Uterus (tissue), 4 donors: ENCODE measurements at places on chromosomes 5 and 9. TPM values are rescaled to one million over a fixed set of nuclear protein-coding genes. Genes with fewer than 3 reads are reported as not detected.

CTNND2 gene
- 1.2 TPM for total RNA-seq

FRMD3 gene
- 3.9 TPM for total RNA-seq

PHAX gene
- 31.0 TPM for total RNA-seq

PCDHGB7 gene
- total RNA-seq, result 12.6 TPM

PCDHA9 gene
- 1.2 TPM for total RNA-seq

CDHR2 gene
- total RNA-seq, result 0.35 TPM

NR2F1 gene
- 55.0 TPM for total RNA-seq

DIRAS2 gene
- total RNA-seq, result 0.26 TPM

- no peak for DNase-seq
These were observed 39.6 kb downstream of the CDKL3 start for GRCh38 chr5:134327327-134327726.

GRCh38 chr9:93254061-93254481 lies 70.1 kb downstream of the WNK2 start:
- DNase-seq, result no peak

- peak; percentile 14 for DNase-seq
These were observed 208.7 kb upstream of the IER5L start for GRCh38 chr9:129386812-129387177.

- DNase-seq, result no peak
These were observed 126.1 kb downstream of the GPBP1 start for GRCh38 chr5:57299986-57300385.

- no peak for DNase-seq
These were observed 4.9 kb downstream of the AKNA start for GRCh38 chr9:114382699-114383520.

DNA sequence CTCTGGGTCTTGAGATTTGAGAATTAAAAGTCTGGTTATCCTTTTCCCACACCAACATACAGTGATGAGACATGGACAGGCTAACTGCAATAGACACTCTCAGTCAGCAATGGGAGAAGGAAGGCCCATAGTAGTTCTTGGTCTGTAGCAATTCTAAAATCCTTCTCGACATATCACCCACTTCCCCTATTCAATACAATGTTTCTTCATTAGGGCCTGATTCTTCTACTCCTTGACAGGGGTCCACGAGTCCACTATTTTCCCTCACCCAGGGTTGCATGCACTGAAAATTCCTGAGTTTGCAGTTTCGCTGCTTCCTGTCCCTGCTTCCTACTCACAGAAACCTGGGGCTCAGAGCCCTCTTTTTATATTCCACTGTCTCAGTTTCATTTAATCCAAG lies 402.8 kb downstream of the MAT2B start:
- DNase-seq, result no peak

GRCh38 chr5:69184621-69185020 lies 4.8 kb upstream of the CENPH start:
- DNase-seq, result no peak

DNA sequence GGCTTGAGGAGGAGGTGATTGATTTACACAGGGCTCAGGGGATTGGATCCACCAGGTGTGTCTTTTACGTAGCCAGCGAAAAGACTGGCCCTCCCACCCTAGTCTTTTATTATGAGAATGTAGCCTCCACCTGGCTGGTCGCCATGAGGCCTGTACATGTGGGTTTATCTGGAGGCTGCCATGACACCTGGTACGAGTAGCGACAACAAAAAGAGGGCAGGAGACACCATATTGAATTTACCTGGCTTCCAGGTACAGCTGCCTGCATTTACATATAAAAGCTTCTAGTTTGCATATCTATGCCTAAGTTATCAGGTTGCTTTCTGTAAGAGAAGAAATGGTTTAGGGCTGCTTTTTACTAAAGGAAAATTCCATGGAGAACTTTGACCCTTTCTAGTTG lies 1173.7 kb upstream of the SEMA6A start:
- DNase-seq, result no peak

GRCh38 chr5:108303611-108304010 lies 78.3 kb downstream of the FBXL17 start:
- no peak for DNase-seq

GRCh38 chr5:82684659-82685058 lies 392.5 kb downstream of the TMEM167A start:
- no peak for DNase-seq

DNA sequence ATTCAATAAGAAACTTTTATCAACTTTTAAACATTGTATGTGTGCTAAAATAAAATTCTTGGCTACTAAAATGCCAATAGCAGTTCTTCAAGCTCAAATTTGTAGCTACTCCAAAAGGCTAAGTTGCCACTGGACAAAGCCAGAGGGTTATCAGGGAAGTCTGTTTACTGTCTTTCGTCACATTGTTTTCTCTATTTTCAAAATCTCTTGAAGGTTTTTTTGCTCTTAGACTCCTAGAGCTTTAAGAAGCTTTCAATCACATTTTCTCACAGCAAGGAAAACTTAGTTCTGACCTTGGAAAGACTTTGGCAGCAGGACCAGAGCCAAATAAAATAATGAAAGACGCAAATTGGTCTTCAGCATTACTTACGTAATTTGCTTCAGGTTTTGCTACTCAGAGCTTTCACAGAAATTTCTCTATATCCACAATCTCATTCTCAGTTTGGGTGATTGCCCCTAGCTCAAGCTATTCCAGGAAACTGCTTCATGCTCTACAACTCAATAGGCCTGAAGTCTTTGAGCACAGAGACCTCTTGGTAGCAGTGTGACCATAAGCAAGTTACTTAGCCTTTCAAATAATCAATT lies 257.7 kb downstream of the GABRG2 start:
- no peak for DNase-seq

- DNase-seq, result no peak
These were observed at the start of gene DBH for GRCh38 chr9:133635533-133636531. DBH (plus strand) TSS chr9:133636363; CDS start chr9:133636372, 9 bp downstream.

DNA sequence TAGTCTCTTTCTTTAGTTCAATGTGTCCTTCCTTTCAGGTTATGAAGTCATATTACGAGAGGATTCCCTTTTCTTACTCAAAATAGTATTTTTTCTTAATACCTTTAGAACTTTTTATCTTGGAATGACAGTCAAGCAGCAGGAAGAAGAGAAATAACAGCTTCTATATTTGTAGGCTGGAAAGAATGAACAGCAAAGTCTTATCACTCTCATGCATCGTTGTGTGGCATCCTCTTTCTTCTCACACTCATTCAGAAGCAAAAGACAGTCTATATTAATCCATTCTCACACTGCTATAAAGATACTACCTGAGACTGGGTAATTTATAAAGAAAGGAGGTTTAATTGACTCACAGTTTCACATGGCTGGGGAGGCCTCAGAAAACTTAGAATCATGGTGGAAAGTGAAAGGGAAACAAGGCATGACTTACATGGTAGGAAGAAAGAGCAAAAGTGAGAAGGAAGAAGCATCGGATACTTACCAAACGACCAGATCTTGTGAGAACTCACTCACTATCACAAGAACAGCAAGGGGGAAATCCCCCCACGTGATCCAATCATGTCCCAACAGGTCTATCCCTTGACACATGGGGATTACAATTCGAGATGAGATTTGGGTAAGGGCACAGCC lies 1646.1 kb upstream of the CDH6 start:
- DNase-seq, result no peak

- DNase-seq, result peak; percentile 92
These were observed 10.8 kb downstream of the REEP2 start for GRCh38 chr5:138449501-138450239.

DNA sequence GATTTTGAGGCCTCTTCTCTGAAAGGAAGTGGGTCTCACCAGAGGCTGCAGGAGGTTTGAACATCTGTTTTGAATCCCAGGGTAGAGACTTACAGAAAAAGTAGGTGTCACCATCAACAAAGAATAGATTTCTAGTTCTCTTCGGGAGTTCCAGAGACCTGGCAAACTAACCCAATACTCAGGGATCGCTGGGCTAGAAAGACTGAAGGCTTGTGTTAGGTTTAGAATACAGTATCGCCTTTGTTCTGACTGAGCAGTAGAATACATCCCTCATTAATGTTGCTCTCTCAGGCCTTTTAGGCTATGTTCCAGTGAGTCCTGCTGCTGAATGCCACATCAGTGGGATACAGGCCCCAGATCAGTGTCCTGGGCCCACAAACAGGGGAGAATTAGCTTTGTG lies 27.2 kb downstream of the RUSC2 start:
- DNase-seq, result no peak

GRCh38 chr5:14977058-14977685 lies 105.6 kb upstream of the ANKH start:
- DNase-seq, result no peak

DNA sequence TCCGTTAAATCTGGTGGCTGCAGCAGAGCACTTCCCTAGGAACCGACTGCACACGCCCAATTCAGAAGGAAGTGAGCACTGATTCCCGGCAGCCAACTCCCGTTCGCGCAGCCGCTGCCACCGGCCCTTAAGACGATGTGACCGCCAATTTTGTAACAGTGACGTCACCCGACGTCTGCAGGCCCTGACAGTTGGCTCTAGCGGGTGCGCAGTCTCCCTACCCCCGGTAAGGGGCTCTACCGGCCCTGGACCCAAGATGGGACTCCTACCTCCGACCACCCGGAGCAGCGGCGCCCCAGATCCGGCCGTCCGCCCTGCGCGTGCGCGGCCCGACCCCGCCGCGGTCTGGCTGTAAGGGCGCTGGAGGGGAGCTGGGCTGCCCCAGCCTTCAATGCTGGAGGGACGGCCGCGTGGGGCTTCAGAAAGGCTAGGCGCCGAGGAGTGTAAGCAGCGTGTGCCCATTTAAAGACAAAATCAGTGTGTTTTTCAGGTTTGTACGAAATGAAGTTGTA lies 19.1 kb downstream of the DNAJA1 start:
- peak; percentile 85 for DNase-seq

- peak; percentile 24 for DNase-seq
These were observed 29.6 kb downstream of the LHX2 start for GRCh38 chr9:124040935-124041816.

- DNase-seq, result no peak
These were observed 5.0 kb upstream of the ZNF462 start for GRCh38 chr9:106857811-106858470.

GRCh38 chr5:177276886-177277285 lies 26.6 kb downstream of the RAB24 start:
- DNase-seq, result no peak

- DNase-seq, result no peak
These were observed 232.4 kb downstream of the ESM1 start for GRCh38 chr5:54753034-54753433.

GRCh38 chr5:39783756-39784421 lies 359.1 kb upstream of the DAB2 start:
- no peak for DNase-seq

GRCh38 chr5:133782736-133783135 lies 170.4 kb upstream of the FSTL4 start:
- DNase-seq, result no peak

DNA sequence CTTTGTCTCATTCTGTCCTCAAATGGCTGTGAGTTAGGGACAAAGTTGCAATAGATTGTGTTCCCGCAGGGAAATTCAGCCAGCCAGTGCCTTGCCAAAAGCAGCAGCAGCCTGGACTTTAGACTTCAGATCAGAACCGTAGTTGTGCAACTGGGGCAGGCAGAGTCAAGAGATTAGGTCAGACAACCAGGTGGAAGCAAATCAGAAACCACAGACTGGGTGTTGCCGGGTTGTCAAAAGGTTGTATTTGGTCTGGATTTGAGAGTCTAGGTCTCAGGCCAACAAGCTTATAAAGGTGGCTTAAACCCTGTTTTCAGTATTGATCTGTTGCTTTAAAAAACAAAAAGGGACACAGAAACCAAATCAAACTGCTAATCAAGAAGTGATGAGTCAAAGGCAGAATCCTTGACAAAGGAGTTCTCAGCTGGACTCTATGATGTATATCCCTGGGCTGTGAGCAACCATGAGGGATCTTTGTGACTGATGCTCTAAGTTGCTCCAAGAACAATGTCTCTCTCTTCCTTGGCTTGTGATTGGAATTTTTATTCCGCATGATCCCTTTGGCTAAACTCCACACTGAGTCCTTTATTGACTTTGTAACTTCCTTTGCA lies 20.9 kb downstream of the RFK start:
- DNase-seq, result peak; percentile 61

DNA sequence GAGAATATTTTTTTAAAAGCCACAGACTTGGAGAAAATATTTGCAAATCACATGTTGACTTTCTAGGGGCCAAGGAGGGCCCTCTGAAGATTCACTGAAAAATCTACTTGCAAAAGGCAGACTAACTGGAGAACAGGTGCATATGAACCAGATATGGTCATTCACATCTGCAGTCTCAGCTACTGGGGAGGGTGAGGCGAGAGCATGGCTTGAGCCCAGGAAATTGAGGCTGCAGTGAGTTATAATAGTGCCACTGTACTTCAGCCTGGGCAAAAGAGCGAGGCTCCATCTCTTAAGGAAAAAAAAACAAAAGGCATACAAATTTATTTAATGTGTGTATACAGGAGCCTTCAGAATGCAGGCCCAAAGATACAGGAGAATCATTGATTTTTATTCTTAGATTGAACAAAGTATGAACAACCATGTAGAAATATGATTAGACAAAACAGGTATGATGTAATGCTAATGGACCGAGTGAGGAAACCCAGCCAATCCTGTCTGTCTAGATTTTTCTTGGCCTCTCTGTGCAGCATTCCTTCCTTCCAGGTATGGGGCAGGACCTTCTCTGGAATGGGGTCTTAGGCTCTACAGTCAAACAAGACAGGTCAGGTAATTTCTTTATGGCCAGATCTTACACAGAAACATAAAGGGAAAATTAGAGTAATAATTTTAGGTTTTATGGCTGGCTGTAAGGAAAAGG lies 15.3 kb upstream of the SLC27A6 start:
- no peak for DNase-seq

DNA sequence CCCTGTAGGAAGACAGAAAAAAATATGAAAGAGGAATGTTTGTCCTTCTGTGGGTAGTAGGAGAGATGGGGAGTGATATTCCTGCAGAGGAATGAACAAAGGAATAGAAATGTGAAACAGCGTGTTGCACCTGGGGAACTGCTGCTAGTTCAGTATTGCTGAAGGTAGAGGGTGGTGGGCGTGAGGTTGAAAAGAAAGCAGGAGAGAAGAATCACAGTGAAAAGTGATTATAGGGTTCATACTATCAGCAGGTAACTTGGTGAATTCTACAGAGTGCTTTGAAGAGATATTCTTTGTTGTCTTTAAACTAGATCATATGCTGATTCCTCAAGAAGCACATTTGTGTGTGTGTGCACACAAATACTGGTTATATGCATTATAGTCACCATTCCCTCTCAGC lies 95.6 kb downstream of the ADGRV1 start:
- no peak for DNase-seq

DNA sequence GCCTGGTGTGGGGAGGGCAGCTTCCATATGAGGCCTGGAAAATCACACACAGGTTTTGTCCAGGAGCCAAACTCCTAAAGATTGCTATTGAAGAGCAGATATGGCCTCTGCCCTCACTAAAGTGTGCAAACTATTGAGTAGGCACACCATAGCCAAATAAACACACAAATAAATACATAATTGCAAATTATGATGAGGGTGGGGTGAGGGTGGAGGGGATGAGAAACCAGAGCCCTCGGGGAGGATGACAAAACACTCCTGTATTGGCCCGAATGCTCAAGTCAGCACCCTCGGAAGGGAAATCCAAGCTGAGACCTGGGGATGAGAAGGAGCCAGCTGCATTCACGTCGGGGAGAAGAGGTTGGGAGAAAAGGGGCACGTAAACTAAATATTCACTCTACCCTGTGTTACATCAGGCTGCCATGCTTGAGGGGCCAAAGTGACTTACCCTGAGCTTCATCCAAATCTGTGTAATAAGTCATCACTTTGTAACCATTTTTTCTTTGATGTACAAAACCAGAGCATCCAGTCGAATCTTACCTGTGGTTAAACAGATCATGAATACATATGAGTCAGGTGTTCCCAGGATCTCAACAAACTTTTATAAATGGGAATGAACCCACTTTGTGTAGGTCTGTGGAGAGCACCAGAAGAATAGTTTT lies 73.9 kb upstream of the PCSK1 start:
- DNase-seq, result no peak
